ENCODE measurements at places on chromosomes 1 and 21.

- DNase-seq = no peak
These were observed 97.7 kb upstream of the SLC25A33 start for GRCh38 chr1:9441451-9442133.

GRCh38 chr1:161784968-161785367 lies 18.8 kb downstream of the ATF6 start:
- no peak for DNase-seq

GRCh38 chr1:199221371-199222150 lies 582.7 kb downstream of the PTPRC start:
- no peak for DNase-seq

DNA sequence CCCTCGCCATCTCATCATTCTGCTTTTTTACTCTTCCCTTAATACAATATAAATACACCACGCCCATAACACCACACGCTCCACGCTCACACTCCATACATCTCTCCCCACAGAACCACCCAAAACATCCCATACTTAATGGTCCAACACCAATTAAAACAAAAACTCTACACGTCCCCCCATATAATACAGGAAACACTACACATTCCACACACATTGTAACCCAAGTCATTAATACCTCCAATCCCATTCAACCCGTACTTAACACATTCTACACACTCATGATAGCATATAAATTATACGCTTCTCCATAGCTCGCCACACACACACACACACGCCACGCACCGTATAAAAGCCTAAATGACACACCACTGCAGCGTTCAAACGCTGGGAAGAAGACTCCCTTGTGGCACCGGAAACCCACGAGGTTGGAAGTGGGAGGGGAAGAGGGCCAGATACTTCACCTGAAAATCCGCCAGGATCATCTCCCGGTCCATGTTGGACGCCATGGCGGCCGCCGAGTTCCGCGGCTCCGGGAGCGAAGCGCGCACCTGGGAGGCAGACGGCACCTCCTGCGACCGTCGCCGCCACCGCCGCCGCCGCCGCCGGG lies 659 bp downstream of the FAF1 start:
- peak; percentile 37 for DNase-seq

DNA sequence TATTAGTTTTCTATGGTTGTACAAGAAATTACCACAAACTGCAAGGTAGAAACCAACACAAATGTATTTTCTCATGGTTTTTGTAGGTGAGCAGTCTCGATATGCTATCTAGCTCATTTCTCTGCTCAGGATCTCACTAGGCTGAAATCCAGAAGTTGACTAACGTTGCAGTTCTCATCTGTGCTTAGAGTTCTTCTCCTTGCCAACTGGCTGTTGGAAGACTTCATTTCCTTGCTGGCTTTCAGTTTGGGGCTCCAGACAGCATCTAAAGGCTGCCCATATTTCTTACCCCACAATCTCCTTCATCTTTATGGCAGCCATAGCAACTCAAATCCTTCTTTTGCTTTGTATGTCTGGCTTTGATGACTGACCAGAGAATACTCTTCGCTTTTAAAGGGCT lies 362.6 kb upstream of the ADGRL4 start:
- no peak for DNase-seq

- no peak for DNase-seq
These were observed 325.8 kb downstream of the MATN1 start for GRCh38 chr1:30397576-30397975.

GRCh38 chr1:97252076-97252475 lies 530.5 kb downstream of the PTBP2 start:
- peak; percentile 66 for DNase-seq

DNA sequence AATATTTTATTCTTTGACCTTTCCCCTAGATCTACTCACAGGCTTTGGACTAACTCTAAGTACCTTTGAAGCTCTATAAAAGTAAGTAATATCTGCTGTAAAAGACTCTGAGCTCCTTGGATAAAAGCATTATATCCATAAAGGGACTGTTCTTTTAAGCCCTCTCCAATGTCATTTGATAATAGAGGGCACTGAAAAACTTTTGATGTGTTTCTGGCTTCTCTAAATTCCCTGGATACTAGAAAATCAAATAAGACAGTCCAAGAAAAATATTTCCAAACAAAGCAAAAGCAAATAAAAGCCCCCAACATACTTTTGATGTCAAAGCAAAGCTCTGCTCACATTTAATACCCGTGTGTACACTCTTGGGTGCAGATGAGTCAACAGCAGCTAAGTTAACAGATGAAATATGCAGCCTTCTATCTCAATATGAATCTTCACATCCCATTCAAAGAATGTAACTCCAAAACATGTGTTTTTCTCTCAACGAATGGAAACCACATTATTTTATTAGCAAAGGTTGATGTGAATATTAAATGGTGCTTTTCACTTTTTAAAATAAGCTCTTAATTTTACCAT lies 230.3 kb downstream of the CENPF start:
- no peak for DNase-seq

GRCh38 chr21:33395891-33396331 lies 7.3 kb upstream of the IFNGR2 start:
- DNase-seq = no peak

DNA sequence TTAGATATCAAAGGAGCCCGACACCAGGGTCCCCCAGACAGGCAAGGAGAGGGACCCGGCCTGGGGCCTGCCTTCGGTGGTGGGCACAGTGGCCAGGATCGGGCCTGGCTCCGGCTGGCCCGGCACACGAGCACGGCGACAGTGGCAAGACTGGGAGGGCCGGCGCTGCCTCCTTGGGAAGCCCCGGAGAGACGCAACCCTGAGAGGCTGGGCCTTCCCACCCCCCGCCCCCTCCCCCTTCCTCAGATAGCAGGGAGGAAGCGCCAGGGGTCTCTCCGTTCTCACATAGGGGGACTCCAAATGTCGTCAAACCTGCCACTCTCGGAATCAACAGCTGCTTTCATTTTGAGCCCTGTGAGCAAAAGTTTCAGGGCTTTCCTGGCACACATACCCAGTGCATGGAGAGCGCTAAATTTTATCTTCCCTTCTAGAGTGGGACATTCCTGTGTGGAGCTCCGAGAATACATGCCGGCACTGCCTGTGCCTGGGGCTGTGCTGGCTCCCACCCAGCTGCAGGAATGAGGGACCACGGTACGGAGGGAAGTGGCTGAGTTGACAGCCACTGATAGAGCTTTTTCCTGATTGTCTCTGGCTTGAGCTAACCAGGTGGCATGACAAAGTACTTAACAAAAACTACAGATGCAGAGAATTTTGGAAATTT lies 62.4 kb downstream of the CD247 start:
- peak; percentile 46 for DNase-seq

- no peak for DNase-seq
These were observed 53.6 kb upstream of the NEXN start for GRCh38 chr1:77834771-77835334.

GRCh38 chr21:31744182-31744800 lies 12.4 kb upstream of the SCAF4 start:
- DNase-seq = peak; percentile 45

DNA sequence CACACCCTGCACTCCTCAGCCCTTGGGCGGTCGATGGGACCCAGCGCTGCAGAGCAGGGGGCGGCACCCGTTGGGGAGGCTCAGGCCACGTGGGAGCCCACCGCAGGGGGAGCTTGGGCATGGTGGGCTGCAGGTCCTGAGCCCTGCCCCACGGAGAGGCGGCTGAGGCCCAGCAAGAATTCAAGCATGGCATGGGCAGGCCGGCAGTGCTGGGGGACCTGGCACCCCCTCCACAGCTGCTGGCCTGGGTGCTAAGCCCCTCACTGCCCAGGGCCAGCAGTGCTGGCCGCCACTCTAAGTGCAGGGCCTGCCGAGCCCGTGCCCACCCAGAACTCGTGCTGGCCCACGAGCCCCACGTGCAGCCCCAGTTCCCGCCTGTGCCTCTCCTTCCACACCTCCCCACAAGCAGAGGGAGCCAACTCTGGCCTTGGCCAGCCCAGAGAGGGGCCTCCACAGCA lies 555.0 kb upstream of the ADGRL4 start:
- no peak for DNase-seq

DNA sequence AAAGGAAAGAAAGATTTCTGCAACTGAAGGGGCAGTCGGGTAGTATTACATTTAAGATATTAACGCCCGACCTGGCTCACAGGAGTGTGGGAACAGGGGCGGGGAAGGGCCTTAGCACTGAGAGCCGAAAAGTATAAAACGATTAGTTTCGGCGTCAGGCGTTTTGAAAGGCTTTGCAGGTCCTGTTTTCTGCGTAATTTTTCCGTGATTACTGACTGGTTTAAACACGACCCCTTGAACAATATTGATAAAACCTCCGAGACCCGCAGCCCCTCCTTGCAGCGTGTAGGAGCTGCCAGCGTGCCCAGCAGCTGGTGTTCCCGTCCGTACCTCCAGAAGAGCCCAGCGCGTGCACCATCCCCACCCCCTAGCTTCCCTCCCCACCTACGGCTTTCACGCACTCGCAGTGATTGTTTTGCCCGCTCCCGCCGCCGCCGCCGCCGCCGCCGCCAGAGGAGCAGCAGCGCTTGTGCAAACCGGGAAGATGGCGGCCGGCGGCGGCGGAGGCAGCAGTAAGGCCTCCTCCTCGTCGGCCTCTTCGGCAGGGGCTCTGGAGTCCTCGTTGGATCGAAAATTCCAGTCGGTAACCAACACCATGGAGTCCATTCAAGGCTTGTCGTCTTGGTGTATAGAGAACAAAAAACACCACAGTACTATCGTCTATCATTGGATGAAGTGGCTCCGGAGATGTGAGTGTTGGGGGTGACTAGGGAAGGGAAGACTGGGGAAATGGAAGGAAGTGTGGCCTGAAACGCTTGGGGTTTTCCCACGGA lies 470 bp downstream of the RPRD2 start:
- DNase-seq = peak; percentile 80

GRCh38 chr1:46764402-46764801 lies 34.4 kb upstream of the CYP4B1 start:
- no peak for DNase-seq

DNA sequence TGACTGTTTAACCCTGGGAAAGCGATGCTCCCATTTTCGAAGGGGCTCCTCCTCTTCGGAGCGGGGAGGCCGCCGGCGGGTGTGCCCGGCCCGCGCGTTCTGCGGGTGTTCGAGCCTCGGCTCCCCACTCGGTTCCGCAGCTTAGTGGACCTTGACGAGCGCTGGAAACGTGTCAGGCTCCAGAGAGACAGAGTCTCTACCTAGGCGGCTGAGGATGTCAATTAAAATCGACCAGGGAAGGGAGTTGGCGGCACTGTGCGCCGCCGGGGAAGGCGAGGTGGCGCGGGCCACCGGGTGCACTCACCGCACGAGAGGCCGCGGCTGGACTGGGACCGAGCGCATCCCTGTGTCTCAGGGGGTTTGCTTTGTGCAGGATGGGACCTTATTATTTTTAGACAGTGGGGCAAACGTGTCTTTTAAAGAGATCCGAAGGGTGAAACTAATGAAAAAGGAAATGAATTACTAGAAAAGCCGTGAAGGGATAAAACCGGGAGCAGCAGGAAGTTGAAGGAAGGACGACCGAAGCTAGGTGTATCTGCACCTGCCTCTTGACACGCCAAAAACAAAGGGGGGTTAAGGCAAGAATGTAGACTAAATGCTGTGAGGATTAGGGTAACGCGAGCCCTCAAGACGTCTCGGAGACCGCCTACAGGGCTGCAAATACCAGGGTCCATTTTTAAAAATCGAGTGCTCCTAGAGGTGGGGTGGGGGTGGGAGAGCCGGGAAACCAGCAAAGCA lies 5.6 kb downstream of the LHX4 start:
- peak; percentile 24 for DNase-seq

- DNase-seq = no peak
These were observed 21.9 kb downstream of the FAM3B start for GRCh38 chr21:41338455-41338854.

- no peak for DNase-seq
These were observed 35.4 kb downstream of the IGSF21 start for GRCh38 chr1:18142969-18143368.

GRCh38 chr1:36285443-36286101 lies 20.6 kb upstream of the SH3D21 start:
- peak; percentile 90 for DNase-seq

DNA sequence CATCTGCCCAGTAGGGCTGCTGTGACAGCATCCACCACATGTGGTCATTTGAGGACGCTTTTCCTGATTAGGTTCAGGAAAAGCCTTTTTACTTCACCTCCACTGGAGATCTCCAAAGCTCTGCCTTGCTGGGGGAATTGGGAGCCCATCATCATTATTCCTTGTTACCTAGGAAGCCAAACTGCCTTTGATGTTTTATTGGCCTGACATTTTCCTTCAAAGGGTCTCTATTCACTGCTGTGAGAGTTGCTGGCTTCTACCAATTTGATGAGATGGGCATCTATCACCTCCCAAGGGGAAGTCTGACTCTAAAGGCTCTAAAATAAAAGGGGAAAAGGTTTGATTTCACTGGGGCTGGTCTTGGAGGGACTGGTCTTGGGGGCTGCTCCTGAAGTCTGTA lies 678.6 kb downstream of the PTPRU start:
- DNase-seq = no peak

DNA sequence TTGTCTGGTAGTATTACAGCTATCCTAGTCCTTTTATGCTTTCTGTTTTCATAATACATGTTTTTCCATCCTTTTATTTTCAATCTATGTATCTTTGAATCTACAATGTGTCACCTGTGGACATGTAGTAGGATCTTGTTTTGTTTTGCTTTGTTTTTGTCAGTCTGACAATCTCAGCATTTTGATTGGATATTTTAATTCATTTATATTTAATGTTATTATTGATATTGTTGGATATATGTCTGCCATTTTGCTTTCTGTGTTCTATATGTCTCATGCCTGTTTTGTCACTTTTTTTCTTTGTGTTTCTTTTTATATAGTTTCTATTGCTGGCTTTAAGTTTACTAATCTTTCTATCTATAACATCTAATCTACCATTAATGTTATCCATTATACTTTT lies 11.5 kb upstream of the PRSS38 start:
- DNase-seq = no peak

DNA sequence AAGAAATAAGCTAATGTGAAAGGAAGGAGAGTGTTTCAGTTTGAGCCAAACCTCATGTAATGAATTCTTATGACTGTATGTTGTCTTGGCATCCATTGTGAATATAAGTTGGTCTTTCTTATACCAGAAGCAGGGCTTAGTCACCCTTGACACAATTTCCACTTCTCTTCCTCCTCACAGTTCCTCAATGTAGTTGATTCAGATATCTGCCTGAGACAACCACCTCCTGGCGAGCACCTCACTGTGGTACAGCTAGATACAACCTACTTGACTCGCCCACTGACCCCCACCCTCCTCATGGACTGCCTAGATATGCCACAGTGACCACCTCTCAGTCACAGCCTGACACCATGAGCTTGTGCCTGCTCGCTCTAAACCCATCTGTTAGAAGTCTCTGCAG lies 45.6 kb downstream of the KYAT3 start:
- peak; percentile 21 for DNase-seq

- DNase-seq = peak; percentile 31
These were observed 55.9 kb upstream of the RCC1 start for GRCh38 chr1:28449904-28450303.

GRCh38 chr1:112748396-112748795 lies 33.3 kb upstream of the PPM1J start:
- DNase-seq = no peak

DNA sequence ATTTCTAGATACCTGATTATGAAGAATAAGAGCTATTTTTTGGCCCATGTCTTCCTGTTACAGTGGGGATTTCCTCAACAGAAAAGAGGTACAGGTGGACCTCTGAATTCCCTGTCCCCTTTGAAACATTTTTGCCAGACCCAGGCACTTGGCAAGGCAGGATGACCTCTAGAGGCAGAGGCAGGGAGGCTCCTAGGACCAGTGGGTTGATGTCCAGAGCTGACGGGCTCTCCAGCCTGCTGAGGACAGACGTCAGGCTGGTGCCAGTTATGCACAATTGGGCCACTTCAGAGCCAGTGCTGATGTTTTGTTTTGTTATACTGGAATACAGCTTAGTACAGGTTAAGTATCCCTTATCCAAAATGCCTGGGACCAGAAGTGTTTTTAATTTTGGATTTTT lies 18.5 kb upstream of the A3GALT2 start:
- no peak for DNase-seq

- peak; percentile 38 for DNase-seq
These were observed 8.1 kb downstream of the ARF1 start for GRCh38 chr1:228090613-228091081.
